ENCODE measurements at places on chromosomes 1 and 21. TPM values are rescaled to one million over a fixed set of nuclear protein-coding genes. Genes with fewer than 3 reads are reported as not detected.

DNA sequence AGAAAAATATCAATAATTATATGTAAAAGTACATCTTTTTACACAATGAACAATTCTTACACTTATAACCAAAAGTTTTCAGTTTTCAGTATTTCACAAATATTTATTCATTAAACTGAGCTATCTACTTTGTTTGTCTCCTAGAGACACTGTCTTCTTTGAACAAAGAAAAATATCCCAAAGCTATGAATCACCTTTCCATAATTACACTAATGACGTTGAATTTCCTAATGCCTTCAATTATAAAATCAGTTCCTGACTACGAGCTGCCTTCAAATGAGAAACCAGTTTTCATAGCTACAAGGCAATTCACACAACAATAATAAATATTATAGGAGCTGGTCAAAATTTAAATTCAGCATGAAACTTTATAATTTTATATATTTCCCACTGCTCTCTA is 201.8 kb upstream of the BRINP3 start:
- DNase-seq = no peak

DNA sequence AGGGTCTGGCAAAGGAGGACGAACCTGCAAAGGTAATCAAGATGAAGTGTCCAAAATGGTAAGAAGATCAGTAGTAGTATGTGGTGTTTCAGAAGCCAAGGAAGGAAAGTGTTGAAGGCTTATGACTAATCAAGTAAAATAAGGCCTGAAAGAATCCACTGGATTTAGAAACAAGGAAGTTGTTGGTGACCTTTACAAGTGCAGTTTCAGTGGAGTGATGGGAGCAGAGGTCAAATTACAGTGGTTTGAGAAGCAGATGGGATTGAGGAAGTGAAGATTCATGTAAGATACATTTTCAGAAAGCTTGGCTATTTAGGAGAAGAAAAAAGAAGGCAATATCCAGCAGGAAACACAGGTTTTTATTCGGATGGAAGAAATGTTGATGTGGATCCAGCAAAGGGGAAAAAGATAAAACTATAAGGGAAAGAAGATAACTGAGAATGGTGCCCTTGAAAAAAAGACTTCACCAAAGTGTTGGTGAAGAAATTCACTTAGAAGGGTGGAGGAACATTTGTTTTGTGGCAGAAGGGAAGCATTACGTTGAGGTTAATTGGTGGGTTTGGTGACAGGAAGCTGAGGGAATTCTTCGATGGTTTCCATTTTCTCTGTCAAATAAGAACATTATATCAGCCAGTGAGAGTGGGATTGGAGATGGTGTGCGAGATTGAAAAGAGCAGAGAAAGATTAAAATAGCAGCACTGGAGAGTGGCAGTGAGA is 2.1 kb downstream of the ARMH1 start:
- no peak for DNase-seq

- DNase-seq = no peak
Observed at GRCh38 chr1:199512037-199512710, 515.3 kb upstream of the NR5A2 start.

- DNase-seq = no peak
Observed at GRCh38 chr1:234665975-234666605, 56.1 kb upstream of the IRF2BP2 start.

DNA sequence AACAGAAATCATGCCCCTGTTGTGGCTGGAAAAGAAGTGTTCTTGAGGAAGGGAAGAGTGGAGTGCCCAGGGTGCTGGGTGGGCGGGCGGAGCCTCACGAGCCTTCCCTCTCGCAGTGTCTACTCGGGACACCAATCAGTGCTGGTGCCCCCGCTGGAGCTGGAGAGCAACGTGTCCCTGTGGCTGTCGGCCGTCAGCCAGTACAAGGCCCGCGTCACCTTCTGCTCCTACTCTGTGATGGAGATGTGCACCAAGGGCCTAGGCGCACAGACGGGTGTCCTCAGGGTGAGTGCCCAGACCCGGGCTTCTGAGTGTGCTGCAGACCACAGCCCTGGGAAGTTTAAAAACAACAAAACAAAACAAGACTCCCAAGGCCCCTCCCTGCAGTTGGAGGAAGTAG is 47.4 kb downstream of the S100B start:
- DNase-seq = no peak

GRCh38 chr1:111739925-111740765 is 950 bp upstream of the INKA2 start:
- peak; percentile 66 for DNase-seq

DNA sequence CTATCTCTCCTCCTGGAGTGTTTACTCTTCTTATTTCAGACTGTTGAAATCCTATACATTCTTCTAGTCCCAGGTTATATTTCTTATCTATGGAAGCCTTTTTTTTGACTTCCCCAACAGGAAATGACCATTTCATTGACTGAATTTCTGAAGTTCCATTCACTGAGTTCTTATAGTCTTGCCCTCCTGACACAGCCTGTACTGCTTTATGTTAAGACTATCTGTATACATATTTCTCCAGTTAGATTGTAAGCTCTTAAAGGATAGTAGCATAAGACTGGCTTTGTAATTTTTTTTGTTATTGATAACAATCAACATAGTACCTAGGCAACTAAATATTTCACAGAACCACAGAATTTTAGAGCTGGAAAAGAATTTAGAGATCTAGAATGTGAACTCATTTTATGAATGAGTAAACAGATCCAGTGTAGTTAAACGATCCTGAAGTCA is 14.9 kb upstream of the MACF1 start:
- DNase-seq = no peak

DNA sequence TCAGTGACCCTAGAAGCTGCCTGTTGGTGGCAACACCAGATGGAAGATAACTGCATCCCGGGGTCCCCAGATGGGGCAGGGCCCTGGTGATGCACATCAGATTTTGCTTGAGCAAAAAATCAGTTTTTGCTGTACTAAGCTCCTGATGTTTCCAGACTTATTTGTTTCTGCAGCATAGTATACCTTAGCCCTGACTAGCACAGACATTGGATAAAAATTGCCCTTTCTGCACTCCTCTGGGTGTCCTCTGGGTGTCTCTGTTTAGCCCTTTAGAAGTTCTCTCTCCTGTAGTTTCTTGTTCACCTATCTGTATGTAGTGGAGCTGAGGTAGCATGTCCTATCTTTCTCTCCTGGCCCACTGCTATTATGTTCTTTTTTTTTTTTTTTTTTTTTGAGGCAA is 30.3 kb upstream of the PLA2G2C start:
- DNase-seq = no peak

DNA sequence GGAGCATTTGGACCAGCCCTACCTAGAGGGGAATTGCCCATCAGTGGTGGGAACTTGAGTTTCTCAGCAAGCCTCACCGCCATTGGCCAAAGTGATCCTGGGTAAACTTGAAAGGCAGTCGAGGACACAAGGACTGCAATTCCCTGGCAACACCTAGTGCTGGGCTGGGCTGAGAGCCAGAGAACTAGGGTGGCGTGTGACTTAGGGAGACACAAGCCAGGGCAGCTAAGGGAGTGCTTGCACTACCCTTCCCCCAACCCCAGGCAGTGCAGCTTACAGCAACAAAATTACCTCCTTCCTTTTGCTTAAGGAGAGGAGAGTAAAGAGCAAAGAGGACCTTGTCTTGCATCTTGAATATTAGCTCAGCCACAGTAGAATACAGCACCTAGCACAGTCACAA is 176.9 kb upstream of the PRMT6 start:
- DNase-seq = no peak

DNA sequence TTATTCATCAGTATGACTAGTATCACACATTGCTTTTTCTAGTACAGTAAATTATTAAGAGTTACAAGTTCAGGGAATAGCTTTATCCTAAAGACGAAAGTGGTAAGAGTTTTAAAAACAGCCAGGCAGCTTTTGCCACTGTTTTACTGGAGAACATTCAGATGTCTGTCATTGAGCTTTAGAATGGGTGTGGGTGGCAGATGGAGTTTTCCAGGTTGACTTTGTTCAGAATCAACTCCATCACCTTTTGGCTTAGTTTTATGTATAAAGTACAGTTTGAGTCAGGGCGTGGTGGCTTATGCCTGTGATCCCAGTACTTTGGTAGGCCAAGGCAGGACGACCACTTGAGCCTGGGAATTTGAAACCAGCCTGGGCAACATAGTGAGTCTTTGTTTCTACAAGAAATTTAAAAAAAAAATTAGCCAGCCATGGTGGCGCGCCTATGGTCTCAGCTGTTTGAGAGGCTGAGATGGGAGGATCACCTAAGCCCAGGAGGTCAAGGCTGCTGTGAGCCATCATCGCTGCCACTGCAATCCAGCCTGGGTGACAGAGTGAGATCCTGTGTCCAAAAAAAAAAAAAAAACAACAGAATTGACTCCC is 29.9 kb upstream of the PLEKHM2 start:
- DNase-seq = no peak

GRCh38 chr1:191674626-191675179 is 483.6 kb upstream of the RGS18 start:
- no peak for DNase-seq

DNA sequence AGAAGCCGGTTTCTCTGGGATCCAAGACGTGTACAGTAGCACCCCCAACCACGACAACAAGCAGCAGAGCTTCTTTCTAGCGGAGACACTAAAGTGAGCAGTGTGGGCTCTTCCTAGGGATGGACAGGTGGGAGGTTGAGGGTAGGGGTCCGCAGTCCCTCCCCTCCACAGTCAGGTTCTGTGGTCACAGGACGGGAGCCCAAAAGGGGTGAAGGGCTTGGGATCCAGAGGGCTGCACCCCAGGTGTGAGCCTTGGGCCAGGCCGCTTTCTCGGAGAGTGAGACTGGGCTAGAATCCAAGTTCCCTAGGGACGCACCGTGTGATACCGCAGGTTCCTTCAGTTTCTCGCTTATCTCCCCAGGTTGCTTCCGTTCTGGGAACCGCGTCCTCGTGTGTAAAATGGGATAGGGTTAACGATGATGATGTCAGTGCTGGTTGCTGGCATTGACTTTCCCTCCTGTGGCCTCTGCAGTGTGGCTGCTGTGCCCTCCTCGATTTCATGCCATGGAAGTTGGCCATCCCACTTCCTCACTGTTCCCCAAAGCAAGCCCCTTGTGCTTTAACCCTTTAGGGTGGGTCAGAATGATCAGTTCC is 17.3 kb upstream of the SELENON start:
- no peak for DNase-seq

GRCh38 chr21:45057886-45058285 is 16.5 kb upstream of the ADARB1 start:
- no peak for DNase-seq

GRCh38 chr1:236844499-236845271 is 49.6 kb downstream of the MTR start:
- DNase-seq = no peak

- DNase-seq = peak; percentile 43
Observed at GRCh38 chr21:36321325-36322082, 1.5 kb downstream of the MORC3 start.

DNA sequence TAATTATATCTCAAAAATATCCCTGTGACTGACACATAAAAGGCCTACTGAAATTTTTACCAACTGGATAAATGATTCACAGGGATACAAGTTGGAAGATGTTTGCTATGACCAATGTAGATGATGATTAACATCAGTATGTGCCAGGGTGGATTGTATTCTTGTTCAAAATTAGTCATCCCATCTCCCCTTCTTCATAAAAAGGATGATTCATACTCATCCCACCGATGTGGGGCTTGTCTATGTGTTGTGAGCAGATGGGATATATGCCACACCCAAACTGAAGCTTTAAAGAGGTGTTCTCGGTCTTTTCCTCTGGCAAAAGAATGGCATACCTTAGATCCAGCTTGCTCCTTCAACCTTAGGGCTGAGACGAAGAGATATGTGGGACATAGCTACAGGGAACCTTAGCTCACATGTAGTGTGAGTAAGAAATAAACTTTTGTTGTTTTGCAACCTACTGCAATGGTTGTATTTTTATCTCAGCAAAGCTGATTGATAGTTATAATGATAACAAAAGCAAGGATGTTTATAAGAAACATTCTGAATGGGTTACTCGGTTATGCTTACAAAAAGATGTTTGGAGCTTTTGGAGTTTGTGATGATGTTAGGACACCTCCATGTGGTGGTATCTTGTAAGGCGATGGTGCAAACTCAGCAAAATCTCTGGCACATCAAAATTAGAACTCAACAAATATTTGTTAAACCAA is 29.4 kb downstream of the SPATA17 start:
- no peak for DNase-seq

The MAST2 gene
- 27.6 TPM for total RNA-seq

The DRAXIN gene
- 0.46 TPM for total RNA-seq

The OR2W3 gene
- 0.87 TPM for total RNA-seq

The PRAMEF11 gene
- not detected for total RNA-seq

The C4BPA gene
- total RNA-seq = not detected

The CEP104 gene
- 40.3 TPM for total RNA-seq

The PTPRC gene
- not detected for total RNA-seq

The GFI1 gene
- total RNA-seq = 0.26 TPM

The MGST3 gene
- 156 TPM for total RNA-seq

The KIF2C gene
- 12.9 TPM for total RNA-seq

The SHISA4 gene
- total RNA-seq = 0.85 TPM

The URB1 gene
- 10.6 TPM for total RNA-seq

The CLCA4 gene
- not detected for total RNA-seq

The CCDC28B gene
- total RNA-seq = 22.9 TPM

The PLK3 gene
- 17.2 TPM for total RNA-seq

The CELA3B gene
- total RNA-seq = not detected

The HMGCS2 gene
- not detected for total RNA-seq

All from endothelial cell (in vitro differentiated cells).